ENCODE measurements at places on chromosomes 3 and 15. TPM values are rescaled to one million over a fixed set of nuclear protein-coding genes. Genes with fewer than 3 reads are reported as not detected.

DNA sequence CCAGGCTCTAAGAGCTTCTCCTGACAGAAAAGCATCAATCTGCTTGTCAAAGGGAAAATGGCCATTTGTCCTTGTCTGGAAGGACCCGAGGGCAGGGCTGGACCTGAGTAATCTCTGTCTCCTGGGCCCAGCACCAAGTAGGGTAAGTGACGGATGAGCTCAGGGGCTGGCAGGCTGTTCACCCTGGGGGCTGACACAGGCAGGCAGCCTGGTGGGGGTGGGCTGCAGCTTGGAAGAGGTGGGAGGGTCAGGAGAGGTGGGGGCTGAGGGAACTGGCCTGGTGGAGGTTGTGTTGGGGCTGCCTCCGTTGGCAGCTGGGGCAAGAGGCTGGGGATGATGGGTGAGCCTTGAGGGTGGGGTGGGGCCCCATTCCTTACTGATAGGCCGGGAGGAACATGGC, 42.3 kb upstream of the ADPGK start:
- peaks cover 26% of the 10 kb centered on the region for H3K4me1 ChIP-seq
- no peaks in the 10 kb centered on the region for H3K36me3 ChIP-seq
- H3K4me3 ChIP-seq: no peak overlapping the region
- DNase-seq: no peak
- H3K27me3 ChIP-seq: peaks cover 16% of the 10 kb centered on the region

GRCh38 chr3:105369500-105370371, 3.0 kb downstream of the ALCAM start:
- peak overlapping the region; percentile 92 for H3K4me3 ChIP-seq
- H3K4me1 ChIP-seq: peaks cover 50% of the 10 kb centered on the region
- H3K27ac ChIP-seq: peak overlapping the region; percentile 98
- no peaks in the 10 kb centered on the region for H3K27me3 ChIP-seq
- H3K36me3 ChIP-seq: peaks cover 2% of the 10 kb centered on the region

GRCh38 chr15:65862682-65863081, 6.6 kb upstream of the RAB11A start:
- H3K27ac ChIP-seq: no peak overlapping the region
- no peaks in the 10 kb centered on the region for H3K36me3 ChIP-seq
- no peaks in the 10 kb centered on the region for H3K4me1 ChIP-seq
- H3K4me3 ChIP-seq: no peak overlapping the region

GRCh38 chr15:67068710-67069400, 3.5 kb downstream of the SMAD3 start:
- peak overlapping the region; percentile 95 for H3K27ac ChIP-seq
- peaks cover 52% of the 10 kb centered on the region for H3K4me1 ChIP-seq
- H3K36me3 ChIP-seq: peaks cover 5% of the 10 kb centered on the region
- peak overlapping the region; percentile 98 for H3K4me3 ChIP-seq

GUCA1C gene
- not detected for total RNA-seq

DNAJC19 gene
- 33.0 TPM for total RNA-seq

All from mesothelial cell of epicardium (in vitro differentiated cells).